ENCODE measurements at places on chromosomes 1 and 21.

- no peak for DNase-seq
Measured at GRCh38 chr1:12150456-12151200, 16.2 kb upstream of the TNFRSF1B start.

- peak; percentile 92 for DNase-seq
Measured at GRCh38 chr1:100622037-100622436, 84.1 kb downstream of the GPR88 start.

DNA sequence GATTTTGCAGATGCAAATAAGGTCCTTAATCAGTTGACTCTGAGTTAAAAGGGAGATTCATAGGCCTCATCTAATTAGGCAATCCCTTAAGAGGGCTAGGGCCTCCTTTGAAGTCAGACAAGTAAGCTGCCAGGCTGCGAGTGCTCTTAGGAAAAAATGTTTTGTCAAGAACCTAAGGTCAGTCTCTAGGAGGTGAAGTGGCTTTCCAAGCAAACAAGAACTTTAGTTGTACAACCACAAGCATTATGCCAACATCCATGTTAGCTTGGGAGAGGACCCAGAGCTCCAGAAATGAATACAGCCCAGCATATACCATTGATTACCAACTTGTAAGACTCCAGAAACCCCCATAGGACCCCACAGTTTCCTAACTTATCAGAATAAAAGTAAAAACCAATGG is 1366.2 kb downstream of the PLA2G4A start:
- DNase-seq, result no peak

- DNase-seq, result no peak
Measured at GRCh38 chr1:19606817-19607642, 37.1 kb upstream of the NBL1 start.

DNA sequence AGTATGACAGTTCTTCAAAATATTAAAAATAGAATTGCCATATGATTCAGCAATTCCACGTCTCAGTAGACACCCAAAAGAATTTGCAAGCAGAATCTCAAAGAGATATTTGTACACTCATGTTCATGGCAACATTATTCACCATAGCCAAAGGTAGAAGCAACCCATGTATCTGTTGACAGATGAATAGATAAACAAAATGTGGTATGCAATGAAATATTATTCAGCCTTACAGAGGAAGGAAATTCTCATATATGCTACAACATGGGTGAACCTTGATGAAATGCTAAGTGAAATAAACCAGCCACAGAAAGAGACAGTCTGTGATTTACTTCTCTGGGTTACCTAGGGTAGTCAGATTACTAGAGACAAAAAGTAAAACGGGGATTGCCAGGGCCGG is 47.0 kb downstream of the NAV1 start:
- DNase-seq, result no peak

DNA sequence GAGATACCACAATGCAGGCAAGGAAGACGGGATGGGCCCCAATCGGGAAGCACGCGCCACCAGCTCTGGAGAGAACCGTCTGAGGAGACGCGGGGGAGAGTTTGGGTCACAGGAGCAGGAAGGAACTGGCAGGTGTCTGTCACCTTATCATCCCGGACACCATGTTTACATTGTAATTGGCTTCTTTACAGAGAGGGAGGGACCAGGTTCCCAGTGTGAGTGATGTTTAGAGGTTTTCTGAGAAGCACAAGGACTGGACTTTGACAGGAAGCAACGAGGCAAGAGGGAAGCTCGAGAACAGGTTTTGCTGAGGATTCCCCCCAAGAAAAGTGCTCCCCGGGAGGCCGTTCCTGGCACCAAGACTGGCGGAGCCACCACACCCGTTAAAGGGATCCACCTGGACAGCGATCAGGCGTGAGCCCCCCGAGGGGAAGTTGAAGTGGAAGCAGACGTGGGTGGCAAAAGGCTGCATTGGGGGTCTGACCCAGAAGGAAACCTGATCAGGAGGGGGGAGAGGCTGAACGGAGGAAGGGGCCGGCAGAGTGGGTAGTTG is 957 bp downstream of the EPS15 start:
- no peak for DNase-seq

DNA sequence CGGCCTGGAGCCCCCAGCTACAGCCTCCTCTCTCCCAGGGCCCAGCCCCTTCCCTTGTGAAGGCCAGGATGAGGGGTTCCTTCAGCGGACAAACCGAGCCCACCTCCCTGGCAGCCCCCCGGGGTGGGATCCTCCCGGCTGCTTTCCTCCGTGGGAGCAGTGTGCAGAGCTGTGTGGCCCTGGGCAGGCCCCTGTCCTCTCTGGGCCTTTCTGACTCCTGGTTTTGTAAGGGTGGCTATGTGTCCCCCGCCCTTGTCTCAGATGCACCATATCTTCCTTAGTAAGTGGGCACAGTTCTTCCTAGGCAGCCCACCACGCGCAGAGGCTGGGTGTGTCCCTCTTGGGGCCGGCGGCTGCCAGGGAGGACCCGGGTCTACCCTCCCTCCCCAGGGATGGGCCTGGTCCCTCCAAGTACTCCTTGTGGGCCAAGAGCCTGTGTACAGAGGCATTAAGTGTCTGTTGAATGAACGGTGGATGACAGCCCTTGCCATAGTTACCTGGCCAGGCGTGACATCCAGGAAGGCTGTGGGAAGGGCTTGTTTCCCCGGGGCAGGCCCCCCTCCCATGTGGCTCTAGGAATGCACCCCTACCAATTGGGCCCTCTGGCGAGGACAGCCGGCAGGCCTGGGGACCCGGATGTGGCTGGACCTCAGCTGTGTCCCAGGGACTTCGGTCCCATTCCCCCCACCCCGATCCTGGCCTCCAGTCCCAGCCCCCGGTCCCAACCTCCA is 3.8 kb downstream of the SMIM1 start:
- DNase-seq, result no peak

DNA sequence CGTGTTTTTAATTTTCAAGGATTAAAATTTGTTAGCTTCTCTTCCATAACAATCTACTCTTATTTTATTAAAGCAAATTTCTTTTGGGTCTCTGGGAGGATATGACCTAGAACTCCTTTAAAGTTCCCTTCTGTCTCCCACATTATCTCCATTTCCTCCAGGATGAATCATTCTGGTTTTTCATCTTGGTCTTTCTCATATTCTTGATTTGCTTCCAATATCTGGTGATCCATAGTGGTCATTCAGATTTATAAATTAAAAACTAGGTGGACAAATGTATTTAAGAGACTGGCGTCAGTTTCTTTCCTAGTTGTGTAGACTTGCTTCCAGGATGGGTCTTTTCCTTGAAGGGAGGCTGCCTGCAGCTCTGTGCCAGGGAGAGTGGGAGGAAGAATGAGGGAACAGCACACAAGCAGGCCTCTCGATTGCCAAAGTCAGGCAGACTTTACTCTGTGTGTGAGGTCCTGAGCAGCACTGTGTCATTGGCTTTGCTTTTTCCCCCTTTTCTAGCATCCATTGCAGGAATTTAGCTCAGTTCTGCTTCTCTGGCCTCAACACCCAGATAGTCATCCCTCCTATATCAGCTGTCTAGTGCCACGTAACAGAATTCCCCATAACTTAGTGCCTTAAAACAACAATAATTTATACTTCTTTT is 48.1 kb upstream of the FOXO6 start:
- no peak for DNase-seq

GRCh38 chr1:5567839-5568238 is 424.4 kb downstream of the NPHP4 start:
- no peak for DNase-seq

DNA sequence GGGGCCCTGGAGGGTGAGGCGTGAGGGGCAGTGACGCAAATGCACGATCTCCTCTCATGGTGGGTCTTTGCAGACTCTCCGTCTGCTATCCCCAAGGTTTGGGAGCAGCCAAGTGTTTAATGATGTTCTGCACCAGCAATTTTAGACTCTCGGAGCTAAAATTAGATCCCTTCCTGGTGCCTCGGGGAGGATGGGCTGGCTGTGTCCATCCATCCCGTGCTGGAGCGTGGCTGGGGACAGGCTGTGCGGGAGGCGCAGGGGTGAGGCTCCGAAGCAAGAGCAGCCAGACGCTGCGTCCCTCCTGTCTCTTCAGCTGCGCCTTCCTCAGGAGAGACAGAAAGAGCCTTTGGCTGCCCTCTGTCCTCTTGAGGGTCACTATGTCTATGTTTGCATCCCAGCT is 387.6 kb downstream of the CAMTA1 start:
- DNase-seq, result no peak

- no peak for DNase-seq
Measured at GRCh38 chr1:49364676-49365075, 588.0 kb upstream of the BEND5 start.

DNA sequence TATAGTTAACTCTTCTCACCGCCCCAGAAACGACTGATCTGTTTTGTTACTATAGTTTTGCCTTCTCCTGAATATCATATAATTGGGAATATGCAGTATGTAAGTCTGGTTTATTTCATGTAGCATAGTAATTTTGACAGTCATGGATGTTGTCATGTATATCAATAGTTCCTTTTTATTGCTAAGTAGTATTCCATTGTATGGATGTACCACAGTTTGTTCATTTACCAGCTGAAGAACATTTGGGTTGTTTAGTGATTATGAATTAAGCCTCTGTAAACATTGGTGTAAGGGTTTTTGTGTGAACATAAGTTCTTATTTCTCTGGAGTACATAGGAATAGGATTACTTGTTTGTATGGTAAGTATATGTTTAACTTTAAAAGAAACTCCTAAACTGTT is 55.5 kb downstream of the ACTL8 start:
- no peak for DNase-seq

DNA sequence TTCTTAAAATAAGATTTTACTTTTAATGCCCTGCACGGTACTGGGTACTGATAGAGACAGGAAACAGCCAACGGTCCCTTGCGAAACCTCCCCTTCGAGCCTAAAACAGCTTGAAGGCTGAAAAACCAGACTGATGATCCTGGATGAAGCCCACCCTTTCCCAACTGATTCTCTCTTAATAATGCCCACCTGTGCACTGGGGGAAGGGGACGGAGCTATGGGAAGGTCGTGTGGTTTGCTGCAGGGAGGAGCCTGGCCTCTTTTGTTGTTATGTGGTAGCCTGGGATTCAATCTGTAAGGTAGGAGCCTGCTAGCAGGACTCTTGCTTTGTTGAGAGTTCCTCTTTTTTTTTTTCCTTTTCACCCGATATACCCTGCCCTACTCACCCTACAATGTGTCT is 25.6 kb downstream of the SAMSN1 start:
- no peak for DNase-seq

GRCh38 chr1:162557536-162557935 is 4.0 kb upstream of the UAP1 start:
- no peak for DNase-seq

- DNase-seq, result no peak
Measured at GRCh38 chr1:215631040-215631439, 63.9 kb downstream of the KCTD3 start.

DNA sequence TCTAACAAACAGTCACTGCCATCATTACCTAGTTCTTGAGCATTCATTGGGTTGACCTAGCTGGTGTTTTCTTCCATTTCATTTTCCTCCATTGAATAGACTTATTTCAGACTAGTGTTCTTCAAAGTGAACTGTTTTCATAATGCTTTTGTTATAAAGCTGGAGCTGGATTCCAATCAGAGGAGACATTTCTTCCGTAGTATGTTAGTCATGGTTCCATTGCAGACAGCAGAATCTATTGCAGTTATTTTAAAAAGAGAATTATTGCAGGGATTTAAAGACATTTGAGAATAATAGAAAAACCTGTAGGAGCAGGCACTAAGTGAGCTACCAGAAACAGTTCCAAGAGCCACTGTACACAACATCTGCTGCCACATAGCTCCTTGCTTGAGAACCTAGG is 50.0 kb downstream of the HHAT start:
- DNase-seq, result no peak

DNA sequence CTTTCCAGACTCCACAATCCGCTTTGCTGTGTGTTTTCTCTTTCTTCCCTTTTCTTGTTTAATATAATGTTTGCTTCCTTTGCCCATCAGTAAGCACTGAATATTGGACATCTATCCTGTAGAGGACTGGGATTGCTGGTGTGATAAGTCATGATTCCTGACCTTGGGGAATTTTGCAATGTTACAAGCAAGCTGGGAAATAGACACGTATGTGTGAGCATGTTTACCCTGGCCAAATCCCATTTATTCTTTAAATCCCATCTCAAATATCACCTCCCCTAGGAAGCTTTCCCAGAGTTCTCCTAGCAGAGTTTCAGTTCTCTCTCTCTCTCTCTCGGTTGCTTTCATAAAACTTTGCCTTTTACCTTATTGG is 155.3 kb downstream of the ROR1 start:
- no peak for DNase-seq

GRCh38 chr1:202788800-202789199 is 19.4 kb downstream of the KDM5B start:
- no peak for DNase-seq

- no peak for DNase-seq
Measured at GRCh38 chr21:44337941-44338895, 972 bp downstream of the CFAP410 start.

- no peak for DNase-seq
Measured at GRCh38 chr21:14492931-14493330, 53.2 kb downstream of the SAMSN1 start.

DNA sequence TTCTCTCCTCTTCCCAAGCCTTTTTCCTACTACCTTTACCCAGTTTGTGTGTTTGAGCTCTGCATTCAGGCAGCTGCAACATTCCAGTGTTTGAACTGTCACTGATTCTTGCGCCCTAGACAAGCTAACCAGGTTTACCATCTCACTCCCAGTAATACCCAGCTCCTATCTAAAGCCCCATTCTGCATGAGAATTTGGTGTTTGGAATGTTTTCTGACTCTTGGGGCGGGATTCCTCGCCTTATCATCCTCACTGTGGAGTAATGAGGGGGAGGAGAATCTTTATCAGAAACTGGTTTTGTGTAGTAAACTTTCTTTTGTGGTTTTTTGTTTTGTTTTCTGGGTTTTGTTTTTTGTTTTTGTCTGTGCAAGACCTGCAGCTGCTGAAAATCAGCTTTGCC is 36.5 kb downstream of the NCF2 start:
- no peak for DNase-seq

DNA sequence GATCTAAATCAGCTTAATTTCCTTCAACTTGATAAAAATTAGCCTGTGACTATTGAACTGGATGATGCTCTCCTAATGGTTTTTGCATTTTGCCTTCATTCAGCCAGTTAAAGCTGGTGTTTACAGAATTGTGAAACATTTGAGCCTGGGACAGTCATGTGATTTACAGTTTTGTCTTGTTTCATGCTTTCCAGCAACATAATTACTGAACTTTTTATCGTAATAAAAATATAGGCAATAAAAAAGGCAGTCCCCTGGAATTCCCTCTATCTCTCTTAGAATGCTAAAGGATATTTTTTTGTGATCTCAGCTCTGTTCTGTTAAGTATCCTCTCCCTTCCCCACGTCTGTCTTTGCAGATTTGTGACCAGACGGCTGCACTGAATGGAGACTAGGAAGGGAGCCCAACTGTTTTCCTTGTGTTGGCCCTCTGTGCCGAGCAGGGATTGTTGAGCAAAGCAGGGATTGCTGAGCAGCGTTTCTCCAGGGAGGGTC is 70.3 kb upstream of the RGL1 start:
- no peak for DNase-seq

- DNase-seq, result no peak
Measured at GRCh38 chr1:165403835-165404482, 41.0 kb downstream of the RXRG start.

DNA sequence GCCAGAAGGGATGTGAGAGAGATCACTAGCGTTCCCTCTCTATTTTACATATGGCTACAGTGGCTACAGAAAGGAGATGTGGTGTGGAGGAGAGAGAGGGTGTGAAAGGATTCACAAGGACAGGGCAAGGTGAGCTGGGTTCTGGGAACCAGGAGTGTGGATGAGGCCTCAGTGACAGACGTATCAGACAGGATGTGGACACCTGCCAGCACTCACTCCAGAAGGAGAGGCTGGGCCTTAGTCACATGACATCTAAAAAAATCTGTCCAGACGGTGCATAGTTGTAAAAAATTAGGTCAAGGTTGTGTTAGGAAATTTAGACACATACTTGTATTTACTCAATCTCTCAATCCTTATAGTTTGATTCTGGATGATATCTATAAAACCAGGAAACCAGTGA is 10.6 kb downstream of the TRIM67 start:
- DNase-seq, result no peak

Measured in AG04450 (cell line).